ENCODE measurements at places on chromosomes 2 and 18.

DNA sequence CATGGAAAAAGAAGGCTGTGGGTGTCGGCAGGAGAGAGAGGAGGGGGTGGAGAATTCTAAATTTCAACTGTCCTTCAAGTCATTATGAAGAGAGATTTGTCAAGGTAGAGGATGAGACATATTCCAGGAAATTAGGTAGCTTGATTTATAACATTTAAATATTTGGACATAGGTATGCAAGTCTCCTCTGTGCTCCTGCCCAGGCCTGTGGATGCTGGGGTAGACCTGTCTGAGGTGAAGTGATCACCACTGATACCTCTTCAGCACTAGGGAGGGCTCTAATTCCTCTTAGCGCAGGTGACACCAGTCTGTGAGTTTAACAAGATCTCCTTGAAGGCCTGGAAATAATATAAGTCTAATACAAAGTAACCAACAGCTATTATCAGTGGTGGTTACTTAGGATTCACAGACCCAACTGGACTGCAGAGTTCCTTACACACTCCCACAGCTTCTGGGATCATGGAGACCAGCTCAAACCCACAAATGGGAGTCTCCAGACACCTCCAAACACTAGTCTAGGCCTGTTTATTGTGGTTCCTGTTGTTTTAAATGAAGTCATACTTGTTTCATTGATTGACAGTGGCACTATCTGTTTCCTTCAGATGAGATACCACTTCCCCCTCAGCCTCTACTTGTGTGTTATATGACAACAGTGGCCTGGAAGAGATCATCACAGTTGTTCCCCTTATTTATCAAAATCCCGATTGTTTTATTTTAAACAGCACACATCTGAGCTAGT is 104.1 kb upstream of the ITPRID2 start:
- DNase-seq, result no peak

DNA sequence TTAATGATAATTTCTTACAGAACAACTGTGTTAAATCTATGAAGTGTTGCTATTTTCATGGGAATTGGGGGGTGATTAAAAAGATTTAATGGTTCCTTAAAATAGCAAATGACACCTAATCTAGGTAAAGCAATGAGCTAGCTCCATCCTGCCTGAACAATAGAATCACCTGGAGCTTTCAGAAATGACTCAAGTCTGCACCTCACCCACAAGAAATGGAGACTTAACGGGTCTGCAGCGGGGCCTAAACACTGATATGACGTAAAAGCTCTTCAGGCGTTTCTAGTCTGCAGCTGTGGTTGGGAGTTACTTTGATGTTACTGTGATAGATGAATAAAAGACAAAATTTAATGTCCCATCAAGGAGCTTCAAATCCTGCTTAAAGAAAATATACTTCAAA is 328.2 kb downstream of the RND3 start:
- DNase-seq, result no peak

DNA sequence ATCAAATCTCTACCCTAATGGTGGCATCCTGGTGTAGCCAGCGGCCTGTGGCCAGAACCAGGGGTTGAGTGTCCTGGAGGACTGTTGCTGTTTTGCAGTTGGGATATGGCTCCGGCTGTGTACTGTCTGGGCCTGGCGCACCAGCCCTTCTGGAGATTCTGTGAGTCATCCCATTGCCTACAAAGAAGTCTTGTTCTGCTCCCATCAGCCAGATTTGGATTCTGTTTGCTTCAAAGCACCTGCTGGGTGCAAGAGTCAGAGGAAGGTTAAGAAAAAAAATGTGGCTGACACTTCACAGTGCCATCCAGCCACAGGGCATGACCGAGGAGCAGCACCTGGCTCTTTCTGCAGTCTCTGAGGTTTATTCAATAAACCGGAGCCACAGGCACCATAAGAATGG is 41.0 kb upstream of the ASAP2 start:
- DNase-seq, result no peak

DNA sequence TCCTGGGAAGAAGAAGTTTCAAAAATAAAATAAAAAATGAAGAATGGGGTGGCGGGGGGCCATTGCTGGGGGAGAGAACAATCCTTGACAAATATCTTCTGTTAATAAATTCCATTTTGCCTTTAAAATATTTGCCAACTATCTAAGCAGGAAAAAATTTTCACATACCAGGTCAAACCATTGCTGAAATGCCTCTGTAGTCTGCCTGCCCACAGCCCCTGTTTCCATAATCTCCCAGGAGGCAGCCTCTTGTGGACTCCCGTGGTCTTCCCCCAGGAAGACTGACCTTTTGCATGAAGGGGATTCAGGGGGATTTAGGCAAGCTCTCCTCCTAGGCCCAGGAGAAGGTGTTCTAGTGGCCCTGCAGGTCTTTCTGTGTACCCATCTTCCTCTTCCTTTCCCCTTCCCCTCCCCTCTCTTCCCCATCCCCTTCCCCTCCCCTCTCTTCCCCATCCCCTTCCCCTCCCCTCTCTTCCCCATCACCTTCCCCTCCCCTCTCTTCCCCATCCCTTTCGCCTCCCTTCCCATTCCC is 61.0 kb downstream of the RPL37A start:
- DNase-seq, result no peak

DNA sequence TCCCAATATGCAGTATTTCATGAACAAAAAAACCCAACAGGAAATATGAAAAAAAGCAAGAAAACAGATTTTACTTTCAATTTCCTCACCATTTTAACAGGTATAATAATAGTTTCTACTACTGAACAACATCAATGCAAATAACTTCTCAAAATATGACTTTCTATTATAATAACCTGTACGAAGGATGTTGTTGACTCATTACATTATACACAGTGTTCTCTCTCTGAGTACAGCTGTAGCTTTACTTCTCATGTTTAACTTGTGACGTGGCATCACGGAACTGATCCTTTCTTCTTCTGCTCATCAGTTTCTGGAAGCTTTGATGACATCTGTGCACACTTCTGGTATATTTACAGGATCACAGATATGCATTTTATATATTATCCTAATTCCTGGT is 40.0 kb downstream of the FAM228A start:
- DNase-seq, result no peak

DNA sequence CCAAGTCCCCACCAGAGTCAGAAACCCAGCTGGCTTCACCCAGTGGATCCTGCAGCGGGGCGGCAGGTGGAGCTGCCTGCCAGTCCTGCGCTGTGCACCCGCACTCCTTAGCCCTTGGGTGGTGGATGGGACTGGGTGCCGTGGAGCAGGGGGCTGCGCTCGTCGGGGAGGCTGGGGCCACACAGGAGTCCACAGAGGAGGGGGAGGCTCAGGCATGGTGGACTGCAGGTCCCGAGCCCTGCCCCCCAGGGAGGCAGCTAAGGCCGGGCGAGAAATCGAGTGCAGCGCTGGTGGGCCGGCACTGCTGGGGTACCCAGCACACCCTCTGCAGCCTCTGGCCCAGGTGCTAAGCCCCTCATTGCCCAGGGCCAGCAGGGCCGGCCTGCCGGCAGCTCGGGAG is 144.6 kb upstream of the MGAT5 start:
- DNase-seq, result no peak

GRCh38 chr2:23495661-23496114 is 110.7 kb downstream of the KLHL29 start:
- no peak for DNase-seq

- DNase-seq, result no peak
Measured at GRCh38 chr2:102190430-102191107, 3.7 kb downstream of the IL1RL2 start.

DNA sequence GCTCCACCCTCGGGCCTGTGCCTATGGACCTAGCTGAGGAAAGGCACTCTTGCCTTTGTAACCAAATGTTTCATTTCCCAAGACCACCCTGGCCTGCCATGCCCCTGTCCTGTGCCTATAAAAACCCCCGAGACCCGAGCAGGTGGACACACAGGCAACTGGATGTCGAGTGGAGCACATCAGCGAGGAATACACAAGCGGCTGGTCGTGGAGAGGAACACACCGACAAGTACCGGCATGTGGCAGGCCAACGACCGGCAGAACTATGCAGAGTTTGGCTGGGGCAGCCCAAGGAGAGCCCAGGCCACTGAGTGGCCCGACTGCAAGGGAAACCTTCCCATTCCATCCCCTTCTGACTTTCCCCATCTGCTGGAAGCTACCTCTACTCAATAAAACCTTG is 1963.8 kb upstream of the CELF4 start:
- DNase-seq, result no peak

DNA sequence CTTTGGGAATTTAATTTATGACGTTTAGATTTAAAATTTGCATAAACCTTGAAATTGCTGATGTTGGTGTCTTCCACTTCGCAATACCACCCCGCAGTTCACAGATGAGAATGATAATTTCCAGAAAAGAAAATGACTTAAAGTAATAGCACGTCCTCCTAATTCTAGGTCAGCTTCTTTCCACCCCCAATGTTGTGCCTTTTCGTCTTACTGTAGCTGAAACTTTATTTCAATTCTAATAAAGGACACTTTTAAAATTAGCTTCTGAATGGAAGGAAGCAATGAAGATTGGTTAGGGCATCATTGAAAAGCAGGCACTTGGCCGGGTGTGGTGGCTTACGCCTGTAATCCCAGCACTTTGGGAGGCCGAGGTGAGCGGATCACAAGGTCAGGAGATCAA is 107.4 kb downstream of the MYCN start:
- DNase-seq, result no peak

Measured in NCI-H345 (cell line).